ENCODE measurements at places on chromosomes 3 and 15. TPM values are rescaled to one million over a fixed set of nuclear protein-coding genes. Genes with fewer than 3 reads are reported as not detected.

Gene LSAMP
- 17.6 TPM for total RNA-seq

GRCh38 chr3:55202326-55202725, 274.5 kb upstream of the LRTM1 start:
- DNase-seq: peak; percentile 73

DNA sequence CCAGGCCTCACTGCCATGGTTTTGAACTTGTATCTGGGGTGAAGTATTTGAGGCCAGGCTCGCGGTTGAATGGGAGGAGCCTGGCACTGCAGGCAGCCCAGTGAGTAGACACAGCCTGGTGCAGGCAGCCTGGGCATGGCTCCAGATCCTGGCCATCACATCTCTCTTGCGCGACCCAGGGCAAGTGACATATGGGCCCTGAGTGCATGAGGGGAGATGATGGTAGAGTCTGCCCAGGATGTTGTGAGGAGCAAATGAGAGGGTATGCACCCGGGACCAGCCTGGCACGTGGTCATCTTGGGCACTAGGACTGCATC, 103.5 kb downstream of the TBC1D2B start:
- DNase-seq: peak; percentile 69

DNA sequence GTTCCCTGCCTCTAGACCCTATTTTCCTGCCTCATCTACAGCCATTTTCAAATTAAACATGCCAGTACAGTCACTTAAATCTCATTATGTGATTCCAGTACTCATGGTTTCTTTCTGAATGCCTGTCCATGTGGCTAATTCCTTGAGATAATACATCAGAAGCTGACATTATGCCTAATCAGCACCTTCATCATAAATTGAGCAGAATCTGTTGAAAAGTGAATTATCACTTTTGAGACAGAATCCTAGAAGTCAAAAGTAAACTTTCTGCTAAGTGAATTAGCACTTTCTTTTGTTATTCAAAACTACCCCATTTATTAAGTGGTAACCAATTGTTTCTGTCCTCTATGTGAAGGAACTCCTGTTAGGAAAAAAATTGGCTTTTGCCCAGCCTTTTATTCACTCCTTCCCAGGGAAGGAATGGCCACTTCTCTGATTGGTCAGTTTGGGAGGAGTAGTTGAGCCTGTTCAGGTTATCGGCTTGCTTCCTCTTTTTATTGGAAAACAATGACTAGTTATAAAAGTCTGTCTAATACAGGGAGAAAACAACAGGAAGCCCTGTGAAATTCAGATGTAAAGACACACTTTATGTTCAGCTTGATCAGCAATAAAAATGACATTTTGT, 40.5 kb downstream of the OSTN start:
- DNase-seq: no peak

GRCh38 chr15:69659454-69660050, 206.9 kb downstream of the RPLP1 start:
- DNase-seq: peak; percentile 39

- DNase-seq: peak; percentile 1
These were observed 410.5 kb upstream of the CADM2 start for GRCh38 chr3:84547971-84548970.

- no peak for DNase-seq
These were observed 8.6 kb downstream of the NT5DC2 start for GRCh38 chr3:52524752-52525679.

- DNase-seq: no peak
These were observed 89.1 kb downstream of the XXYLT1 start for GRCh38 chr3:195181741-195182469.

Gene SYNM
- 9.3 TPM for total RNA-seq

Gene TP63
- 0.29 TPM for total RNA-seq

GRCh38 chr15:62637950-62638619, 404.5 kb upstream of the TPM1 start:
- DNase-seq: no peak

DNA sequence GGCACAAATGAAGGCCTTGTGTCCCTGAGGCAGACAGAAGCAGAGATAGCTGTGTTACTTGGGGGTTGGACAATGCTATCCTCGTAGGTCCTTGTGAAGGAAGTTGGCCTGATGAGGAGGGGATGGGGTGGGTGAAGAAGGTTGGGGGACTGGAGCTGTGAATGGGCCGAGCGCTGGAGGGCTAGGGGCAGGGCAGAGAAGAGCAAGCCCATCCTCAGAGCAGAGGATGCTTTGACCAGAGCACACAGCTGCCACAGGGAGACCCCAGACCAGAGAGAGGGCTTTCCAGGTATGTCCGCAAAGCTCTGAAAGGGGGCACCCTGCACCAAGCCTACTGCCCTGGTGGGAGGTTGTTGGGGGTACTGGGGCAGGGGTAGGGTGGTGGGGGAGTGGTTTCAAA, 5.7 kb upstream of the TBC1D2B start:
- no peak for DNase-seq

DNA sequence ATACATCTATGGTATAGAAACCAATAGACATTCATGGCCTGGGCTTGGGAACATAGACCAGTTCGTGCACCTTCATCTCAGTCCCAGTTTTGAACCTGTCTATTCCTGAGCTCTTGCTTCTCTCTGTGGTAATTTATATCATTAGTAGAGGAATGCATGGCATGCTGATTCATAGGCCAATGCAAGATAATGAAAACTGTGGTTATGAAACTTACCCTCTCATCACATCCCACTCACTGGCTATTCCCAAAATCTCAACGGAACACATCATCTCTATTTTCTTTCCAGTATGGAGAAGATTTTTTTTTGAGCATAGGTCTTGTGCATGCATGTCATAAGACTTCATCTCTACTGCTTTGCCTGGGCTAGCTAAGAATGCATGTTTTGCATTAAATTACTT, 18.7 kb upstream of the P2RY12 start:
- DNase-seq: peak; percentile 69

- DNase-seq: no peak
These were observed 2.2 kb downstream of the ST6GAL1 start for GRCh38 chr3:186932281-186933181.

DNA sequence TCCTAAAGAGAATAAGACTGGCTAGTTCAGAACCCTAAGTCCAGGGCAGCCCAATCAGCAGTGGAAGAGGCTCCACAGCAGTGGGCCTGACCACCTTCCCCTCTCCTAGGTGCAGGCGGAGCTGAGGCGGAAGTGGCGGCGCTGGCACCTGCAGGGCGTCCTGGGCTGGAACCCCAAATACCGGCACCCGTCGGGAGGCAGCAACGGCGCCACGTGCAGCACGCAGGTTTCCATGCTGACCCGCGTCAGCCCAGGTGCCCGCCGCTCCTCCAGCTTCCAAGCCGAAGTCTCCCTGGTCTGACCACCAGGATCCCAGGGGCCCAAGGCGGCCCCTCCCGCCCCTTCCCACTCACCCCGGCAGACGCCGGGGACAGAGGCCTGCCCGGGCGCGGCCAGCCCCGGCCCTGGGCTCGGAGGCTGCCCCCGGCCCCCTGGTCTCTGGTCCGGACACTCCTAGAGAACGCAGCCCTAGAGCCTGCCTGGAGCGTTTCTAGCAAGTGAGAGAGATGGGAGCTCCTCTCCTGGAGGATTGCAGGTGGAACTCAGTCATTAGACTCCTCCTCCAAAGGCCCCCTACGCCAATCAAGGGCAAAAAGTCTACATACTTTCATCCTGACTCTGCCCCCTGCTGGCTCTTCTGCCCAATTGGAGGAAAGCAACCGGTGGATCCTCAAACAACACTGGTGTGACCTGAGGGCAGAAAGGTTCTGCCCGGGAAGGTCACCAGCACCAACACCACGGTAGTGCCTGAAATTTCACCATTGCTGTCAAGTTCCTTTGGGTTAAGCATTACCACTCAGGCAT, 33.7 kb downstream of the VIPR1 start:
- peak; percentile 36 for DNase-seq

Data from Daoy (cell line).